ENCODE measurements at places on chromosomes 7 and 10. TPM values are rescaled to one million over a fixed set of nuclear protein-coding genes. Genes with fewer than 3 reads are reported as not detected.

DNA sequence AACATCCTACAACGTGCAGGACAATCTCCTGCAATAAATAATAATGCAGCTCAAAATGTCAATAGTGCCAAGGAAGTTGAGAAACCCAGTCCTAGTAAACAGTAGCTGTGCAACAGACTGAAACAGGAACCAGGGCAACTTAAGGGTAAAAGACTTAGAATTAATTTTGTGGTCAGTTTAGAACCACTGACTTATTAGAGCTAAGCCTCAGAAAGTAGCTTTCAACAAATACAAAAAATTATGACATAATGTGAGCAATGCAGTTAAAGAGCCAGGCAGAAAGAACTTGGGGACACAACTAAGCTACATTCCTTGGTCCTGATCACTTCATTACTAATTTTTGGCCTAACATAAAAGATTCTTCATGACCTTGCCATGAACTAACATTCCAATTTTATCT, 195.4 kb downstream of the MACC1 start:
- no peaks in the 10 kb centered on the region for H3K36me3 ChIP-seq
- peaks cover 3% of the 10 kb centered on the region for H3K27me3 ChIP-seq
- H3K27ac ChIP-seq, result no peak overlapping the region
- DNase-seq, result no peak
- no peak overlapping the region for H3K4me3 ChIP-seq

GRCh38 chr10:78730754-78731153, 338.0 kb upstream of the ZMIZ1 start:
- peaks cover 83% of the 10 kb centered on the region for H3K27me3 ChIP-seq
- no peaks in the 10 kb centered on the region for H3K36me3 ChIP-seq
- H3K4me3 ChIP-seq, result no peak overlapping the region
- H3K4me1 ChIP-seq, result no peaks in the 10 kb centered on the region

GRCh38 chr7:99387912-99388311, 13.4 kb downstream of the ARPC1B start:
- peaks cover 3% of the 10 kb centered on the region for H3K4me1 ChIP-seq
- no peaks in the 10 kb centered on the region for H3K27me3 ChIP-seq
- no peak for DNase-seq
- H3K4me3 ChIP-seq, result no peak overlapping the region

GRCh38 chr7:39300276-39300675, 265.9 kb upstream of the YAE1 start:
- no peak overlapping the region for H3K27ac ChIP-seq
- peaks cover 6% of the 10 kb centered on the region for H3K4me1 ChIP-seq
- H3K36me3 ChIP-seq, result no peaks in the 10 kb centered on the region
- peaks cover 3% of the 10 kb centered on the region for H3K27me3 ChIP-seq
- no peak for DNase-seq

DNA sequence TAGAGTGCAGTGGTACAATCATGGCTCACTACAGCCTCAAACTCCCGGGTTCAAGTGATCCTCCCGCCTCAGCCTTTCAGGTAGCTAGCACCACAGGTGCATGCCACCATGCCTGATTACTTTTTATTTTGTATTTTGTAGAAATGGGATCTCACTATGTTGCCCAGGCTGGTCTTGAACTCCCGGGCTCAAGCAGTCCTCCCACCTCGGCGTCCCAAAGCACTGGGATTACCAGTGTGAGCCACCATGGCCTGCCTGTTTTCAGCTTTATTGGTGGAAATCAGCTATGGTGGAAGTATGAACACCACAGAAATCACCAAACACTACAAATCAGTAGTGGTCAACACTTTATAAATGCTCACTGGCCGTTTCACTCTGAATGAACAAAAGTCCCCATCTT, 299.9 kb upstream of the LYZL1 start:
- H3K27ac ChIP-seq, result no peak overlapping the region
- no peaks in the 10 kb centered on the region for H3K36me3 ChIP-seq
- H3K27me3 ChIP-seq, result no peaks in the 10 kb centered on the region
- H3K4me1 ChIP-seq, result peaks cover 19% of the 10 kb centered on the region
- no peak overlapping the region for H3K4me3 ChIP-seq

DNA sequence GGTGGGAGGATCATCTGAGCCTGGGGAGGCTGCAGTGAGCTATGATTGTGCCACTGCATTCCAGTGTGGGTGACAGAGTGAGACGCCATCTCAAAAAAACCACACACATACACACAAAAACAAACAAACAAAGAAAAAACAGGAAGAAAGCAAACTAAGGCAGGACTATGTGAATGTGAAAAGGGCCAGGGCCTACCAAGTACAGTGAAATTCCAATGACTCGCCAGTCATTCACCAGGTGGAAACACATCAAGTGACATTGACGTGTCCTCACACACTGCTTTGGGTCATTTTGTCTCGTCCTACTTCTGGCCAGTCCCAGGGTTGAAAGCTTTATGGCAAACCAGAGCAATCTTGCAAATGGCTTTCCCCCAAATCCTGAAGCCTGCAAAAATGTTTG, 79.9 kb downstream of the HIP1 start:
- no peaks in the 10 kb centered on the region for H3K36me3 ChIP-seq
- peak overlapping the region; percentile 92 for H3K27ac ChIP-seq

DNA sequence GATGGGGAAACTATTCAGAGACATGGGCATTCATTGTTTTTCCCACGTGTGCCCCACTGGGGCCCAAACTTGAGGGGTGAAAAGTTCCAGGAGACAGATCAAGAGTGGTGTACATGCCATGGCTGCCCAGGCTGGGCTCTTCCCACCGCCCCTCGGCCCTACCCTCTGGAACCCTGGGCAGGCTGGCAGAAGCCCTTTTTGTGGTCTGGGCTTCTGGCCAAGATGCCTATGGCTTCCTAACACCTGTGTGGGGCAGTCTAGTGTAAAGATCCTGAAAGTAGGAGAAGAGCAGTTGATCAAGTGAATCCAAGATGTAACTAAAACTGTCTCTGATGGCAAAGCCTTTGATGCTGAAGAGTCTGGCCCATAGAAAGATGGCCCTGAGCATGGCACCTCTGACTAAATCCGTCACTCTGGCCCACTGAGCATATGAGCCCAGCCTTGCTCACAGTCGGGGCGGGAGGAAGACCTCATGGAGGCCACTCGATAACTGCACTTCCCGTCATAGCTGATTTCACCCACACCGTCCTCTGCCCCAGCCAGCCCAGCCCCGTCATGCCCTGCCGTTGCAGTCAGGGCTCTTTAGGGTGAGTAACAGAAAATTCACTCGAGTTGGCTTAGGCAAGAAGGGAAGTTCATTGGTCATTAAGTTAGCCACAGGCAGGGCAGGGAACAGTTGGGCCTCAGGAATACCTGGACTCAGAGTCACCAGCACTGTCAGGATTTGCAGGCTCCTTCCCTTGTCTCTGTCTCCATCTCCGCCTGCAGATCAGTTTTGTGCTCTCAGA, 37.9 kb upstream of the MTPAP start:
- no peaks in the 10 kb centered on the region for H3K36me3 ChIP-seq
- peaks cover 59% of the 10 kb centered on the region for H3K27me3 ChIP-seq
- no peak for DNase-seq
- H3K27ac ChIP-seq, result no peak overlapping the region
- H3K4me3 ChIP-seq, result no peak overlapping the region
- peaks cover 3% of the 10 kb centered on the region for H3K4me1 ChIP-seq

- no peak overlapping the region for H3K27ac ChIP-seq
- H3K4me3 ChIP-seq, result peak overlapping the region; percentile 19
- no peaks in the 10 kb centered on the region for H3K27me3 ChIP-seq
- no peaks in the 10 kb centered on the region for H3K4me1 ChIP-seq
- no peaks in the 10 kb centered on the region for H3K36me3 ChIP-seq
Measured at GRCh38 chr10:3803927-3804741, 19.1 kb upstream of the KLF6 start.

GRCh38 chr7:11430841-11431240, 401.2 kb downstream of the THSD7A start:
- no peaks in the 10 kb centered on the region for H3K36me3 ChIP-seq
- peaks cover 14% of the 10 kb centered on the region for H3K27me3 ChIP-seq
- no peak for DNase-seq
- no peak overlapping the region for H3K27ac ChIP-seq

DNA sequence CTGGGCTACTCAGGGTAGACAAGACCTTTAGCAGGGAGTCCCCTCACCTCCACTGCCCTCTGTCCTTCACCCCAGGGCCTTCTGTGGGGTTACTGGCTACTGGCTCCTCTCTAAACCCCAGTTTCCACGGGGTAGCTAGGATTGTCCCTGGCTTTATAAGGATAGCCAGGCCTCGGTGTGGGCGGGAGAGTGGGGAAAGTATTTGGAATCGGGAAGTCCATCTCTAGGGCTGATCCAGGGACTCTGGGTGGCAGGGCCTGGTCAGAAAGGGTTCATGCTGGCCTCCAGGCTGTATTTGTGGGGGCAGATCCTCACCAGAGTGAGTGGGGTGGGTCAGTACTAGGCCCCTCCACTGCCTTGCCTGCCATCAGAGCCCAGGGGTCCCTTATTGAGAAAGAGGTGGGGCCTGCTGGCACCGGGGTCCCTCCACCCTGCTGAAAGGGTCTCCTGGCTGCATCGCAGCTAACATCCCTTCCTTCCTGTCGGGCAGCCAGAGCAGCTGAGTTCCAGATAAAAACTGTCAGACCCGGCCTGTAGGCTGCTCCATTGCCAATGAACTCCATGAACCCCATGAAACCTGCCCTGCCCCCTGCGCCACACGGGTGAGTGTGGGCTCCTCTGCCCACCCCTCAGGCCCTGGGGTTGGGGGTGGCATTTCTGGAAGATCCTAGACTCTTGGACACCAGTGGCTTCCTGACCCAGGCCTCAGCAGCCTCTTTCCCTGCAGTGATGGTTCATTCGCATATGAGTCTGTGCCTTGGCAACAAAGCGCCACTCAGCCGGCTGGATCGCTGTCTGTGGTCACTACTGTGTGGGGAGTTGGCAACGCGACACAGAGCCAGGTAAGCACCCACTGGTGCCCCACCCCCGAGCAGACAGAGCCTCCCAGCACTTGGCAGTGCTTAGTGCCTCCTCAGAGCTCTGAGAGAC, 7.3 kb downstream of the ZMIZ2 start:
- H3K27ac ChIP-seq, result no peak overlapping the region
- no peak overlapping the region for H3K4me3 ChIP-seq
- peaks cover 7% of the 10 kb centered on the region for H3K4me1 ChIP-seq
- DNase-seq, result no peak

- H3K27me3 ChIP-seq, result no peaks in the 10 kb centered on the region
- H3K4me1 ChIP-seq, result peaks cover 23% of the 10 kb centered on the region
Measured at GRCh38 chr10:100986952-100987684, at the start of the genes MRPL43 and TWNK. Gene MRPL43 (minus strand): TSS chr10:100987497. CDS start chr10:100987443, 54 bp downstream. Gene TWNK (plus strand): TSS chr10:100987543. CDS start chr10:100988211, 668 bp downstream.

DNA sequence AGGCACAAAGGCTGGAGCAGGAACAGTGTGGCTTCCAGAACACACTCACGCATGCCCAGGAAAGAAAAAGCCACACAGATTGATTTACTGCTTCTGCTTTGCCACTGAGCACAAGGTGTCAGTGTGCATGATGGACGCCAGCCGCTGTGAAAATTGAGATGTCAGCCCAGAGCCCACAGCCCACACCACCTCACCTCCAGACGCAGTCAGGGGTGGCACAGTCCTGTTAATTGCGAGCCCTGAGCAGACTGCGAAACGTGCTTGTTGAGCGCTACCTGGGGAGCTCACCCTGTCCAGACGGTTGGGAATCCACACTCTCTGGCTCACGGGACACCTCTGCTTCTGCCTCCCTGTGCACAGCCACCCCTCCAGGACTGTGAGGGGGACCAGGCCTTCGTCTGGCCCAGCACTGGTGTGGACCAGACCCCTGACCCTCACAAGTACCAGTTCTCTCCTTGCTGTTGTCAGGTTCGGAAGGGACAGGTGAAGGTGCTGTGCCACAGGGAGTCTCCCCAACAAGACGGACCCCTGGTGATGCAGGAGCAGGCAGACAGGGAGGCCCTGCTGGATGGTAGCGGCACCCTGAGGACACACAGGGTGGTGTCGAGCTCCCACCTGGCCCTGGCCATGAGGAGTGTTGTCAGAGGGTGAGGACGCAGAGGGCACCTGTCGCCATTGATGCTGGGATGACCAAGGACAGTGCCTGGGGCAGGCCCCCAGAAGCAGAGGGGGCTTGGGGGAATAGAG, 15.3 kb downstream of the RASGEF1A start:
- H3K4me3 ChIP-seq, result no peak overlapping the region
- H3K27me3 ChIP-seq, result peaks cover 11% of the 10 kb centered on the region
- H3K36me3 ChIP-seq, result no peaks in the 10 kb centered on the region
- no peak overlapping the region for H3K27ac ChIP-seq
- DNase-seq, result peak; percentile 78

- DNase-seq, result no peak
- H3K4me1 ChIP-seq, result peaks cover 7% of the 10 kb centered on the region
- H3K27ac ChIP-seq, result no peak overlapping the region
- no peak overlapping the region for H3K4me3 ChIP-seq
- H3K27me3 ChIP-seq, result no peaks in the 10 kb centered on the region
Measured at GRCh38 chr7:36440880-36441279, 51.2 kb downstream of the ANLN start.

- DNase-seq, result no peak
- H3K36me3 ChIP-seq, result peaks cover 5% of the 10 kb centered on the region
- peak overlapping the region; percentile 96 for H3K27ac ChIP-seq
- H3K4me1 ChIP-seq, result peaks cover 56% of the 10 kb centered on the region
- H3K4me3 ChIP-seq, result peak overlapping the region; percentile 87
Measured at GRCh38 chr7:123746931-123747488, 1.8 kb downstream of the WASL start.

GRCh38 chr7:42232275-42232674, 4.7 kb downstream of the GLI3 start:
- no peak overlapping the region for H3K4me3 ChIP-seq
- H3K4me1 ChIP-seq, result peaks cover 66% of the 10 kb centered on the region
- H3K27ac ChIP-seq, result peak overlapping the region; percentile 38
- H3K36me3 ChIP-seq, result peaks cover 7% of the 10 kb centered on the region
- no peaks in the 10 kb centered on the region for H3K27me3 ChIP-seq
- DNase-seq, result no peak

DNA sequence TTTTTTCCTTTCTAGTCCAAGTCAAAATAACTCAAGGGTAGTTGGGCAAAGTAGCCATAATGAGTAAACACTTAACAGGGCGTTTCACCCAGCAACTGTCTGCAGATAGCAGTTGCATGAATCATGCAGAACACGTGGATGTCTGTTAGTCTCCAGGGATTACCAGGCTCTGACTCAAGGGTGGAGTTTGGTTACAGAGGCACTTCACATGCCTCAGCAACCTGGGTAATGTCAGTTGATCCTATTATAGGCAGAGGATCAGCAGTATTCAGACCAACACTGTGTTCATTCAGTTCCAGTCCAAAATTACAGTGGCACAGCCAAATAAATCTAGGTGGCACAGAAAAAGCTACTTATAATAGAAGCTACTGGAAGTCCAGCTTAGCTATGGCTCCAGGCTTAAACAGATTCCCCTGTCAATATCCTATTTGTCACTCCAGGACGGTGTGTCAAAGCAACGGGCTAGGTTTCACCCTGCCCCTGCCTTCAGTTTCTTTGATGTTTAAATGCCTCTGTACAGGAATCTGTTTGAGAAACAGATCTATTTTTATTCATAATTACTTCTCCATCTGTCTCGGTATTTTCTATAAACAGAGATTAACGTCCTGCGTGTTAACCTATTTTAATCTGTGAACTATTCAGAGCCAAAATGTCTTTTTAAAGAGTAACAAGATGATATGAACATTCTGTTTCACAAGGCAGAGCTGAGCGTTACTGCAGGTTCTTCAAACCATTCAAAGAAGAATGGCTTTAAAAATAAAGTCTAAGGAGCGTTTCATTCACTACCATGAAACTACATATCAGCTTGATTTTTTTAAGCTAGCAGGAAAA, 162.6 kb upstream of the AKR1E2 start:
- H3K4me1 ChIP-seq, result peaks cover 48% of the 10 kb centered on the region
- H3K27ac ChIP-seq, result peak overlapping the region; percentile 98
- DNase-seq, result peak; percentile 88

The PKD1L1 gene
- total RNA-seq, result 0.05 TPM

The CALN1 gene
- not detected for total RNA-seq

The KIAA1217 gene
- 2.8 TPM for total RNA-seq

The JMJD1C gene
- total RNA-seq, result 120 TPM

The LRRTM3 gene
- 0.21 TPM for total RNA-seq

The GHRHR gene
- total RNA-seq, result not detected

The SLC18A3 gene
- 0.34 TPM for total RNA-seq

The MLLT10 gene
- total RNA-seq, result 56.5 TPM

The LAMB1 gene
- 1,014 TPM for total RNA-seq

The LFNG gene
- 23.3 TPM for total RNA-seq

The SNX10 gene
- not detected for total RNA-seq

The UCMA gene
- total RNA-seq, result not detected

The UNCX gene
- total RNA-seq, result not detected

All from osteocyte (in vitro differentiated cells).